ENCODE measurements at places on chromosomes 12 and 14.

DNA sequence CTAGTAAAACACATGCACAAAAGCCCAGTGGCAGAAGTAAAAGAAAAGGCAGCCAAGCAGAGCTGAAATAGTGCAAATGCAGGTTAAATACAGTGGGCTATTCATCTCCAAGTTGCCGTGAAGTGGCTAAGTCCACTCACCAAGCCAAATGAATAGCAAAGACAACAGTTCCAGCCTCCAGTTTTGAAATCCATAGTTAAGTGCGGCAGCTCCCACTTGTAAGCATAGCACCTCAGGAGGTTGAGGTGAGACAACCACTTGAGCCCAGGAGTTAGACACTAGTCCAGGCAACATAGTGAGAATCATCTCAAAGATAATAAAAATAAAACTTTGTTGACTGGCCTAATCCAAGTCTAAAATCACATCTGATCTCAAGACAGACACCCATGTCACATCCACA is 9.8 kb upstream of the PHLDA1 start:
- no peak for DNase-seq

DNA sequence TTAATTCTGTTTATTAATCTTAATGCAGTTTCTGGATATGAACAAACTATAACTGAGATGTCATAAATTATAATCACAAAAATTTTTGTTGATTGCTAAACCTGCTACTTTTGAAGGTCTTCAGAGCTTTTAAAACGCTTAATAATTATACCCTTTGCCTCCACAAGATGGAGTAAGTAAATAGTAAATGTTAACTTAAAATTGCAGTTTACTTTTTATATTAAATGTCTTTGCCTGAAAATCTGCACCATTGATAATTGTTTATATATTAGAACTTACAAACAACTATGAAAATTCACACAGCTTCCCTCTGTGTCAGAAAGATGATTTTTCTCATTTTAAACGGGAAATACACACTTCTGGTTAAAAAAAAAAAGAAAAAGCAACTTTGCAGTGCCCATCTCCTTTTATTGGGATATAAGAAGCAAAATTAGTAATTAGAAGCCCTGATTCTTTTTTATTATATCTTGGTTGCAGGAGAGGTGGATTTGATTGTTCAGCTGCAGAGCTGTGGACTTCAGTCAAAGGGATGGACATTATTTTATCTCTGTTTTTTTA is 35.6 kb downstream of the SCFD1 start:
- no peak for DNase-seq

DNA sequence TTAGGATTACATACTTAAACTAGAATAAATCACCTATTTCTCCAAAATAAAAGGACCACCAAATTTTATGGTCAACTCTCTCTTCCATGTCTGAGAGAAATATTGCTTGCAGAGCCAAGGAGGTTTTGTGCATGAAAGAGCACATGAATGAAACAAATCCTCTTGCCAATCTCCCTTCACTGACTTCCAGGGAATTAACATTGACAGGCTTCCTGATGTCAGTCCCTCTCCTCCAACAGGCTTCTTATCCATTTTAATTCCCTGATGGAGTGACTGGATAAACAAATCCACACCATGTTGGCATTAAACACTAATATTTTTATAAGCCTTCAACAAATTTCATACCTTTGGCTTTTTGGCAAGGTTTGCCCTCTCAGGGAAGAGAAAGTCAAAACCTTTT is 45.3 kb upstream of the CNTN1 start:
- DNase-seq = no peak

DNA sequence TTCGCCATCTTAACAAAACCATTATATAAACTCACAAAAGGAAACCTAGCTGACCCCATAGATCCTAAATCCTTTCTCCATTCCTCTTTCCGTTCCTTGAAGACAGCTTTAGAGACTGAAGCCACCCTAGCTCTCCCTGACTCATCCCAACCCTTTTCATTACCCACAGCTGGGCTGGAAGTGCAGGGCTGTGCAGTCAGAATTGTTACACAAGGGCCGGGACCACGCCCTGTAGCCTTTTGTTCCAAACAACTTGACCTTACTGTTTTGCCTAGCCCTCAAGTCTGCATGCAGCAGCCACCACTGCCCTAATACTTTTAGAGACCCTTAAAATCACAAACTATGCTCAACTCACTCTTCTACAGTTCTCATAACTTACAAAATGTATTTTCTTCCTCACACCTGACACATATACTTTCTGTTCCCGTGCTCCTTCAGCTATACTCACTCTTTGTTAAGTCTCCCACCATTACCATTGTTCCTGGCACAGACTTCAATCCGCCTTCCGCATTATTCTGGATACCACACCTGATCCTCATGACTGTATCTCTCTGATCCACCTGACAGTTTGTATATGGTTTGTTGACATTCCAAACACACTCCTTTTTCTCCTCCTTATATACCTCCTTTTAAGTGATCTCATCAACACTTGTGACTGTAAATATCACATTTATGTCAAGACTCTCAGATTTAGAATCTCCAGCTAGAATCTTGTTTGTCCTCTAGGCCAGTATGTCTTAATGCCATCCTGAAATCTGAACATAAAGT is 208.7 kb downstream of the KITLG start:
- DNase-seq = no peak

GRCh38 chr12:89451841-89452251 is 72.8 kb downstream of the GALNT4 start:
- DNase-seq = no peak

- no peak for DNase-seq
These were observed 1.4 kb downstream of the CCDC177 start for GRCh38 chr14:69573205-69573830.

- DNase-seq = no peak
These were observed 115.0 kb downstream of the DACT1 start for GRCh38 chr14:58752771-58753201.

DNA sequence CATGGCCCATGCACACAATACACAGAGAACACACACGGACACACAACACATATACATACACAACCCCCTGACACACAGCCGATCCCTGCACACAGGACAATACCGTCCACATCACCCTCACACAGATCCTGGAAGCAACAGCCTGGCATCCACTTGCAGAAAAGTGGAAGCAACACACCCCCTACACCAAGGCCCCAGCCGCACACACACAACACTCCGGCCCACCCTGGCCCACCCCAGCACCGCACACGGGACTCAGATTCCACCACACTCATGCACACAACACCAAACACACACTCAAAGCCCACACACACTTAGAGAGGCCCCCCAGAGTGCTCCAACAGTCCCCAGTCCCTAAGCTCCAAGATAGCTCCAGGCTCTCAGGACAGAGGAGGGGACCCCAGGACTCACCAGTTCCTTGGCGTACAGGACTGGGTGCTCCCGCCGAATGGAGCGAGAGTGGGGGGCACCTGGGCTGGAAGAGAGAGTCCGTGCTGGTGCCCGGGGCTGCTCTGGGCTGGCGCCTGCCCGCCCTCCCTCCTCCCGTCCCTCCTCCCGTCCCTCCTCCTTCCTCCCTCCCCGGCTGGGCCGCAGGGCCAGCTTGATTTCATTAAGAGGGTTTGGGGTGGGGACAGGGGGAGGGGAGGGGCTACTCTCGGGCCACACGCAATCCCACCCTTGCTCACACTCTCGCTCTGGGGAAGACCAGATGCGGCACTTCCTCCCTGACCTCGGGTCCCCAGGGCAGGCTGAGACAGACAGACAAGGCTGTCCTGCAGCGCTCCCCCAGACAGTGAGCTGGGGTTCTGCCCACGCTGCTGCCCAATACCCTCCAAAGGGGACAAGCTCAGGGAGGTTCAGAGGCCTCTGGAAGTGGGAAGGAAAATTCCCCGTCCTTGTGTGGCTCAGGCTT is at the start of gene TMEM119:
TMEM119 (minus strand) TSS at position 526 of the 913 bp plus-strand sequence. CDS start 5,701 bp downstream, outside the sequence.
- DNase-seq = no peak

GRCh38 chr14:92930737-92931602 is 8.0 kb downstream of the CHGA start:
- no peak for DNase-seq

GRCh38 chr12:65630555-65630954 is 193.7 kb upstream of the HMGA2 start:
- no peak for DNase-seq

DNA sequence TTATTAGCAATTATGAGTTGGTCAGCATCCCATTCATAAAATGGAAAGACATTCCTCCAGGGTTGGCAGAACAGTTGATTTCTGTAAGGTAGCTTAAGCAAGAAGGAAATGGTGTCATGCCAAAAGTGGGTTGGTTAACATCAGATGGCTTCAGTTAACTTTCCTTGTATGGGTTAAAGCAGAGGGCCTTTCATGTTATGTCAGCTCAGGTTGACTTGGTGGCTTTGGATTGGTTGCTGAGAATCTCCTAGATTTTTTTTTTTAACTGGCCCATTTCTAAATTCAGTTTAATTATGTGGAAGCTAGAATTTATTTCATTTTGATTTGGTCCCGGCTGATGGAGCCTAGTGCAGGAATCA is 87.8 kb downstream of the BBS10 start:
- DNase-seq = no peak

DNA sequence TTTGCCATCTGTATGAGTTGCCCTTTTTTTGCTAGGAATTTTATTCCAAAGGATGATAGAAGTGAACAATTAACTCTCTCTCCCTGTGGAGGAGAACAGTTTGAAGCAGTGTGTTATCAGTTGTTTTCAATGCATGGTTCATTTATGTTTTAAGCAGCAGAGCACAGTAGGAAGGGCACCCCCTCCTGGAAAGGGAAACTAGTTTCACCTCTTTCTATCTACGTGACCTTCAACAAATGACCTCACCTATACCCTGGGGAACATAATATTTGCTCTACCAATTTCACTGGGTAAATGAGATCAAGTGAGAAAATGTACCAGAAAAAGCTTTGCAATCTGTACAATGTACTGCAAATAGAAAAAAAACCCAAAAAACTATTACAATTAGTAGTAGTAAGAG is 5.4 kb upstream of the DCP1B start:
- DNase-seq = no peak

DNA sequence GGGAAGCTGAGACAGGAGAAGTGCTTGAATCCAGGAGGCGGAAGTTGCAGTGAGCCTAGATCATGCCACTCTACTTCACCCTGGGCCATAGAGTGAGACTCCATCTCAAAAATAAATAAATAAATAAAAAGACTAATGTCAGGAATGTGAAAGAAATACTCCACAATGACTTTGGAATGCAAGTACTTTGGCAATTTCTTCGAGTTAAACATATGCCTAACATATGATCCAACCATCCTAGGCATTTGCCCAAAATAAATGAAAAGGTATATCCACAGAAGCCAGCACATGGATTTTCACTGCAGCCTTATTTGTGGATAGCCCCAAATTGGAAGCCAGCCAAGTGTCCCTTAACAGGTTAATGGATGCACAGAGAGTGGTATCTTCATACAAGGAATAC is 357.9 kb upstream of the TMEM132C start:
- no peak for DNase-seq

DNA sequence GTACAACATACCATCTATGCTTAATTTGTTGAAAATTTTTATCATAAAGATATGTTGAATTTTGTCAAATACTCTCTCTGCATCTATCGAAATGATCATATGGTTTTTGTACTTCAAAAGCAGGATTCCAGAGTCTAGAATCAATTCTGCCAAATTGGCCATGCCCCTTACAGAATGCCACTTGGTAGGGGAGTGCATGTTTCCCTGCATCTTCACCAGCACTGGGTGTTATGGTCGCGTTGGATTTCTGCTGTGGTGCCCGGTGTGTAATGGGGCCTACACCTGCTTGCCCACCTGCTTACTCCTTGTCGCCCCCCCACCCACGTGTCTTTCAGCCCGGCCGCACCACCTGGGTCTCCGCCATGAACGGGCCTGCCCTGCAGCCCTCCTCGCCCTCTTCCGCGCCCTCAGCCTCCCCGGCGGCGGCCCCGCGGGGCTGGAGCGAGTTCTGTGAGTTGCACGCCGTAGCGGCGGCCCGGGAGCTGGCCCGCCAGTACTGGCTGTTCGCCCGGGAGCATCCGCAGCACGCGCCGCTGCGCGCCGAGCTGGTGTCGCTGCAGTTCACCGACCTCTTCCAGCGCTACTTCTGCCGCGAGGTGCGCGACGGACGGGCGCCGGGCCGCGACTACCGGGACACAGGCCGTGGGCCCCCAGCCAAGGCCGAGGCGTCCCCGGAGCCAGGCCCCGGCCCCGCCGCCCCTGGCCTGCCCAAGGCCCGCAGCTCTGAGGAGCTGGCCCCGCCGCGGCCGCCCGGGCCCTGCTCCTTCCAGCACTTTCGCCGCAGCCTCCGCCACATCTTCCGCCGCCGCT is 12.3 kb downstream of the SH2B3 start:
- no peak for DNase-seq

DNA sequence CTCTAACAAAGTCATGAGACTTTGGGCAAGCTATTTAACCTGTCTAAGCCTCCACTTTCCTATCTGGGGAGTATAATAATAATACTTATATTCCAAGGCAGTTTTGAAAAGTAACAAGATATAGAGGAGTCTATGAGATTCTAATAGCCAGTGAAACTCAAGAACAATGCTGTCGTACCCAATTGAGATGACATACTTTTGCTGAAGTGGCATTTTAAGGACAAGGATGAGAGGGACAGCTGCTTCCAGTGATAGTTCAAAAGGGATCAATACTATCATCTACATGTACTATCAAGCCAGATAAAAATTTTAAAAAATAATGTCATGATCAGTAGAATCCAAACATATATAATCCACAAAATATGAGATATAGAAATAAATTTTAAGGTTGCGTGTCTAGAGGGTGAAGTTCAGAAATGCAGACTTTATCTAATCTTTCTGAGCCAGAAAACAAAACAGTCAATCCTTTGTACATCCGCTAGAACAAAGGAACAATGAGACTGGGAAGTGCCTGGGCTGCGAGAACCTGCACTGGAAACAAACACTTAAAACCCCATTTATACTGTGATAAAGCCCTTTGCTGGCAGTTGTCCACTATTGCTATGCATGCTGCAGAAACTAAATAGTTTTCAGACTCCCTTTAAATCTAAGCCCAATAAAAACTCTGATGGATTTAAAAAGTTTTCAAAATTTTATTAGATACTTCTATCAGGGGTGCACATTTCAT is 38.6 kb downstream of the PTPRB start:
- no peak for DNase-seq

DNA sequence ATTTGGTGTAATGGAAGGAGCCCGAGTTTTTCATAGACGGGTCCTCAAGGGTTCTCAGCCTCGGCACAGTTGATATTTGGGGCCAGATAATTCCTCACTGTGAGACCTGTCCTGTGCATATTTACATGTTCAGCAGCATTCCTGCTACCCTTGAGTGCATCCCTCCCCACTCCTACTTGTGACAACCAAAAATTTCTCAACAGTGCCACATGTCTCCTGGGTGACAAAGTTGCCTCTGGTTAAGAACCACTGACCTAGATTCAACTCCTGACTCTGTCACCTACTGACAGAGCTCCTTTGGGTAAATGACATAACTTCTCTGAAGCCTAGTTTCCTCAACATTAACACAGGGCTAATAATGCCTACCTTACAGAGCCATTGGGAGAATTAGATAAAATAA is 60.4 kb downstream of the TTC9 start:
- no peak for DNase-seq

- DNase-seq = no peak
These were observed 3.3 kb downstream of the SP1 start for GRCh38 chr12:53383258-53383657.

GRCh38 chr14:100108042-100108825 is 43.0 kb downstream of the EVL start:
- DNase-seq = peak; percentile 92

GRCh38 chr14:63603749-63604277 is 37.9 kb downstream of the WDR89 start:
- no peak for DNase-seq

GRCh38 chr12:82438356-82438755 is 80.0 kb downstream of the METTL25 start:
- no peak for DNase-seq

GRCh38 chr14:89279649-89280232 is 137.3 kb downstream of the FOXN3 start:
- DNase-seq = no peak

GRCh38 chr14:53842938-53843337 is 113.7 kb downstream of the BMP4 start:
- no peak for DNase-seq
